ENCODE measurements at places on chromosomes 12 and 14. TPM values are rescaled to one million over a fixed set of nuclear protein-coding genes. Genes with fewer than 3 reads are reported as not detected.

FGF23 gene
- not detected for total RNA-seq

PRR4 gene
- total RNA-seq: 1.8 TPM

MANSC4 gene
- not detected for total RNA-seq

PLA2G1B gene
- total RNA-seq: 5,234 TPM

- peak; percentile 81 for DNase-seq
- H3K4me3 ChIP-seq: peak within 1 kb of the TSS; percentile 59
- H3K36me3 ChIP-seq: no peaks in the 10 kb centered on the region
- H3K27me3 ChIP-seq: no peaks in the 10 kb centered on the region
Measured at GRCh38 chr14:22982477-22983245, at the start of gene AJUBA. AJUBA (minus strand) TSS chr14:22982551; CDS start chr14:22982266, 285 bp downstream.

GRCh38 chr14:44756554-44756953 lies 205.2 kb downstream of the KLHL28 start:
- no peak for DNase-seq
- no peak overlapping the region for H3K4me3 ChIP-seq
- H3K36me3 ChIP-seq: no peaks in the 10 kb centered on the region
- H3K27ac ChIP-seq: no peak overlapping the region

DNA sequence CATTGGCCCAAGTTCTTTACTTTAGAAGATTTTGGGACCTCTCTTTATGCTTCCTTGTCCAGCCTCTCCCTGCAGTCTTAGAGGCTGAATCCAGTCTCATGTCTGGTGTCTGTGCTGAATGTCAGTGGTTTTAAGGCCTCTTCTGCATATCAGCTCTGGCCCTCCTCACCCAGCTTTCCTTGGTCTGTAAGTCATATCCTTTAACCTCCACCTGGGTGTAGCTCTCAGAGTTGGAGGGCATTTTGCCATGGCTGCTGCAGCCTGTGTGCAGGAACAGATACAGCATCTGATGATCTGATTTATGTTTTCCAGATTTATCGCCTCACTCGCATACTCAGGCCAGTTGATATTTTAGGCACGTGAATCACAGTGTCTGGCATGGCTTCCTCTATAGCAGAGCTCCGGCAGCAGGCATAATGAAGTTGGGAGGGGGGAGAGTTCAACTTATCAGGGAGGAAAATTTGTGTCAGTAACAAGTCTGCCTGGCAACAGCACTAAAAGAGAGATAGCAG lies 335.0 kb downstream of the PCNX1 start:
- no peak overlapping the region for H3K4me3 ChIP-seq
- DNase-seq: no peak
- no peak overlapping the region for H3K27ac ChIP-seq
- H3K4me1 ChIP-seq: no peaks in the 10 kb centered on the region

DNA sequence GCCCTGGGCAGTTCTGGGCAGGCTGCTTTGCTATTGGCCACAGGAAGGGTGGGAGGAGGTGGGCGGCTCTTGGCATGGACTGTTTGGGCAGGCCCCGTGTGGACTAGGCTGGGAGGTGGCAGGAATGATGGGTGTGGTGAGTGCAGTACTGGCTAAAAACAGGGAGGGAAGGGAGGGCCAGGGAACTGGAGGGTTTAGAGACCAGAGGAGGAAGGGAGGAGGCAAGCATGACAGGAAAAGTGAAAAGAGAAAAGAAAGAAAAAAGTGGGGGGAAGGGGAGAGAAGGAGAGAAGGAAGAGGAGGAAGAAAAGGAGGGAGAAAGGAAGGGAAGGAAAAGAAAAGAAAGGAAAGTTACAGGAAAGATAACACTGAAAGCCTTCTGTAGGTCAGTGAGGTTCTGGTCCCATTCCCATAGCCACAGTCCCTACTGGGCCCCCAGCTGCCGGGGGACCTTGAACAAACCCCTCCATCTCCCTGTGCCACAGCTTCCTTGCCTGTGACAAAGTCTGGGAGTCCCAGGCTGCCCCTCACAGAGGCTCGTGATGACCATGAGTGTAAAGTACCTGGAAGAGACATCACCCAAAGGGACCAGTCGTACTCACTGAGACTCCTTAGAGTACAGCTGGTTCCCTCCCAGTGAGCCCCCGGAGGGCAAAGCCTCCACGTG lies 1.1 kb upstream of the C14orf132 start:
- H3K4me1 ChIP-seq: no peaks in the 10 kb centered on the region
- H3K4me3 ChIP-seq: no peak overlapping the region
- no peak for DNase-seq

DNA sequence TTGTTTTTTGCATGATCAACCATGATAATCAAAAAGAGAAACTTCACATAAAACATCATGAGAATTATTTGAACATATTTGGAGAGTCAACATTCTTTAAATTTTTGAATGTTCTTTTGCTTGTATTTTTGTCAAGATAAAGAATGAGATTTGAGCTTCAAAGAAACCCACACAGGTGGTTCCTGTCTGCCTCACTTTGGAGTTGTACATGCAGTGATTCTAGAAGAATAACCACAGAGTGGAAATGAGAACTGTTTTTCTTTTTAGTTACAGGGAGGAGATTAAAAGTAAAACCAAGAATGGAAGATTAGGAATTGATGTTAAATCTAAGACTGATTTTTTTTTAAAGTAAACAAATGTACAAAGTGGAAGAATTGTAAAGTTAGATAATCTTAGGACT lies 2.3 kb upstream of the ZNF705A start:
- H3K27ac ChIP-seq: no peak overlapping the region
- no peak for DNase-seq
- H3K4me3 ChIP-seq: no peak overlapping the region
- H3K27me3 ChIP-seq: no peaks in the 10 kb centered on the region

DNA sequence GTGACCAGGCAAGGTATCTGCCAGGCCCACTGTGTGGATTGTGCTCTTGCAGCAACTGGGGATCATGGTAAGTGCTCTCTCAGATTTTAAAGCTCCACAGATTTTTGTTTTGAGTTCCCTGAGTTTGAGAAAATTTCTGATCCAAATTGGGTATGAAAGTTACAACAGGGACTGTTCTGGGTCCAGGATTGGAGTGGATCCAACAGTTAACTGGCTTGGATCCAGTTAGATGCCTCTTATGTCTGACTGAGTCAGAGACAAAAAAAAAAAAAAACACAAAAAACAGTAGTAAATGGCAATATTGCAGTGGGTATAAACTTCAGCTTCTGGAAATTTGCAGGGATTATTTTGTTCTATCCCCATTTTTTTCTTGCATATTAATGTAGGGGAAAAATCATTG lies 598.8 kb downstream of the C12orf50 start:
- H3K4me3 ChIP-seq: no peak overlapping the region
- no peaks in the 10 kb centered on the region for H3K4me1 ChIP-seq
- no peaks in the 10 kb centered on the region for H3K27me3 ChIP-seq
- H3K27ac ChIP-seq: no peak overlapping the region
- no peaks in the 10 kb centered on the region for H3K36me3 ChIP-seq
